Osteocyte (in vitro differentiated cells): ENCODE measurements at places on chromosomes 6 and 20.

- DNase-seq = no peak
These were observed 11.0 kb downstream of the CD24 start for GRCh38 chr6:106963544-106963943.

DNA sequence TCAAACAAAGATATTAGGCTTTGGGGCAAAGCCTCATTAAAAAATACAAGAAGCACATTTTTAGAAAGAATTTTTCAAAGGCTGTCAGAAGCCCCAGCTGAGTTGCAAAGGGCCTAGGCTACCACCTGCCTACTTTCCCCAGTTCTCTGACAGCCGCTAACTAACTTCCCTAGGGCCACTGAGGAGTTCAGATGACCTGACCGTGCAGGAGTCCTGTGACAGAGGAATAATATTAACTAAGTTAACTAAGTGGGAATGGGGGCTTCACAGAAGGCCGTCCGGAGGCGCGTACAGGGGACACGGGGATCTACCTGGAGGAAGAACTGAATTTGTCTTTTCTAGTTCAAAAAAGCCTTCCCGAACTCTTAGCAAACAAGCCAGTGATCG, 884 bp downstream of the MCHR2 start:
- no peak for DNase-seq

- DNase-seq = no peak
These were observed 13.5 kb downstream of the THBS2 start for GRCh38 chr6:169240125-169240524.

- no peak for DNase-seq
These were observed 164.5 kb downstream of the MOXD1 start for GRCh38 chr6:132236744-132237143.

DNA sequence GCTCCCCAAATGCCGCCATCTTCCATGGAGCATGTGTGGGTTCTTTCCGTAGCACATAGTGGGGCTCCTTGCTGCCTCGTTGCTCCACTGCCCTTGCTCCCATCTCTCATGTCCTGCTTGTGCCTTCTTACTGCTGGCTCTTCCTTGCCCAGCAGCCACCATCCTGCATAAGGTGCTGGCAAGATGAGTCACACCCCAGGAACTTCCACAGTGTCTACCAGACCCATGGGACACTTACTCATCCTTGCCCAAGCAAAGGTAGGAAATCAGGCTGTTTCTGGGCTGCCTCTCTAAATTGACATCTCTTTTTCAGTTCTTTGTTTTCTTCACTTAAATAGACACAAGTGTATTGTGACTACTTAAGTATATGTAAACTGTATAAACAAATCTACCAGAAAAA, 39.4 kb upstream of the RGS17 start:
- no peak for DNase-seq
